ENCODE measurements at places on chromosomes 11 and 22.

- DNase-seq = peak; percentile 79
These were observed 27.6 kb downstream of the RIBC2 start for GRCh38 chr22:45441138-45441537.

DNA sequence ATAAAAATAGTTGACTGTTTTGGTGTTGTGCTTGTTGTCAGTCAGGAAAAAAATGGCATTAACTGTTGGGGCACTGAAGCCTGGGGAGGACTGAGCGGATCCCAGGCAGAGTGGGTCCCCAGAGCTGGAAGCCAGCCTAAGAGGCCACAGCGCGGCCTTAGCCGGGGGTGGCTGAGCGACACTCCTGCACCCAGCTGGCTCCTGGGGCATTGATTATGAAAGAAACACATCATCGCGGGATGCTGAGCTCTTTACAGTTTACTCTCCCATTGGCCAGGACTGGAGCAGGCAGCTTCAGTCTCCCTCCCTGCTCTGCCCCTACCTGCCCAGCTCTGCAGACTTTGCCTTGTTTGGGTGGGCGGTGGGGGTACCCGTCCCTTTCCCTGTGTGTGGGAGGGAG lies 121.5 kb downstream of the ST3GAL4 start:
- DNase-seq = no peak

GRCh38 chr22:38657045-38657909 lies 839 bp downstream of the CBY1 start:
- DNase-seq = peak; percentile 22

DNA sequence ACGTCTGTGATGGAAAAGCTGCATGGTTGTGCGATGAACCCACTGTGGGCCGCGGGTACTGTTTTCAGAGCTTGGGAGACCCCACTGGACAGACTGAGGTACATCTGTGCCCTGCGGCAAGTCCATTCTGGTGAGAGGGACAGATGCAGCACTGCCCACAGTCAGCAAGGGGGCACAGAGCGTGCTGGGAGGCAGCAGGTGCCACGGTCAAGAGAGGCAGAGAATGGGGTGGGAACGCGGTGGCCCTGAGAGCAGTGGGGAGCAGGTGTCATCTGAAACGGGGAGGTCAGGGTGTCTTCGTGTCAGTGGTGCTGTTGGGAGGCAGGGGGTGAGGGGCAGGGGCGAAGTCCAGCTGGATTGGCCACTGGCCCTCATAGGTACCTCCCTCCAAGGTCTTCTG lies 32.0 kb downstream of the TBC1D22A start:
- no peak for DNase-seq

DNA sequence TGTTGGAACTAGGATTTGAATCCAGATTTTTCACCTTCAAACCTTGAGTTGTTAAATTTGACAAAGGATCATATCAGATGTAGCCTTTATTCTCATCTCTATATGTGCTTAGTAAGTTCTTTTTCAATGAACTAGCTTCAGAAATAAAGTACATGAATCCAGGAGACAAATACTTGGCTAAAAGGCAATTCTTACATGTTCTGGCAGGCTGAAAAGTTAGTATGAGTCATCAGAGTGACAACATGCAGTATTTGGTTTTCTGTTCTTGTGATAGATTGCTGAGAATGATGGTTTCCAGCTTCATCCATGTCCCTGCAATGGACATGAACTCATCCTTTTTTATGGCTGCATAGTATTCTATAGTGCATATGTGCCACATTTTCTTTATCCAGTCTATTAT lies 40.4 kb downstream of the BBOX1 start:
- DNase-seq = no peak

GRCh38 chr11:16572945-16573344 lies 165.5 kb upstream of the C11orf58 start:
- no peak for DNase-seq

DNA sequence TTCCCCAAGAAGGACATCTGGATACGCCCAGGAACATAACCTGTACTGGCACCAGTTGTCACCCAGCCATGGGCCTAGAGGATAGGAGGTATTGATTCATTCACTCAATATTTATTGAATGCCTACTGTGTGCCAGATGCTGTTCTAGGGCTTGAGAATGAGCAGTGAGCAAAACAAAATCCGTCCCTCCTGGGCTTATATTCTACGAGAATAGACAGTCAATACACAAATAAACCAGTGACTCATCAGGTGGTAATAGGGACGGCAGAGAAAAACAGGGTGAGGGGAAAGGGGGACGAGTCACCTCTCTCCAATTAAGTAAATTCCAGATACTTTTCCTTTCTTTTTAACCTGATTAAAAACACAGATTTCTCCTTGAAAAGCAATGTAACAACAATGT lies 103.5 kb downstream of the MICAL2 start:
- DNase-seq = no peak

DNA sequence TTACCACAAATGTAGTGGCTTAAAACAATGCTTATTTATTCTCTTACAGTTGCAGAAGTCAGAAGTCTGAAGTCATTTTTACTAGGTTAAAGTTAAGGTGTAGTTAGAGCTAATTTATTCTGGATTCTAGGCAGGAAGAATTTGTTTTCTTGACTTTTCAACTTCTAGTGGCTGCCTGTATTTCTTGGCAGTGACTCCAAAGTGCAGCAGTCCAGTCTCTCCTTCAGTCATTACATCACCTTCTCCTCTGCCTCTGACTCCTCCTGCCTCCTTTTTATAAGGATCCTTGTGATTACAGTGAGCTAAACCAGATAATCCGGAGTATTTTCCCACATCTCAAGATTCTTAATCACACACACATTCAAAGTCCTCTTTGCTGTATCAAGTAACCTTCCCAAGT lies 581.4 kb downstream of the KCNA4 start:
- DNase-seq = no peak

DNA sequence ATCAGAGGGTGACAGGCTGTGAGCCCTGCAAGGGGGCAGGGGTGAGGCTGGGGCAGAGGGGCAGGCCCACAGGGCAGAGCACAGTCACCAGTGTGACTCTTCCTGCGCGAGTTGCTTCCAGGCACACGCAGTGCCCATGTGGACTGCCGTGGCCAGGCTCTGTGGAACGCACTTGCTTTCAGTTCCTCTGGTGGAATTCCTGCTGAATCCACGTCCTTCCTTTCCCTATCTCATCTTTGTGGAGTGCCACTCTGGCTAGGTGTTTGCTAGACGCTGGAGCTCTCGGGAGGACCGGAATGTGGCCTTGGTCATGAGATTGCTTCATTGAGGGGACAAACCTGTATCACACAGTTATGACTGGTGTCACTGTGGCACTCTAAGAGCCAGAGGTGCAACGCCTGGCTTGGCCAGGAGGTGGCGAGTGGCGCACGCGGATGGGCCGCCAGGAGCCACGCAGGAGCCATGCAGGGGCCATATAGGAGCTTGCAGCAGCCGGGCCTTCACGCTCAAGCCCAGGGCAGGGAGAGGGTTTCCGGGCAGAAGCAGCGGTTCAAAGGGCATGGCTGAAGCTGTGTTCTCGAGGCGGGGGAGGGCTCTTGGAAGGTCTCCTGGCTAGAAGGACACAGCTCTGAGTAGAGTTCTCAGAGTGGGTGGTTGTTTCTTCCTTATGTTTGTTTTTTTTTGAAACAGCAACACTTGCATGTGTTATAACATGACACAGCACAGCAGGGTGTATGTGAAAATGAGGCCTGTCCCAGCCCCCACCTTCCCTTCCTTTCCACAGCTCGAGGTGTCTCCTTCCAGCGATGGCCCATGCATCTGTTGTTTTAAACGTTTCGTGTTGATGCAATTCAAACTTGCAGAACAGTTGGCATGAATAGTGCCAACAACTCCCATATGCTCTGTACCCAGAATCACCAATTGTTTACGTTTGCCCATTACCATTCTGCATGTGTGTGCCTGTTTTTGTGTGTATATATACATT lies 36.2 kb downstream of the TBC1D22A start:
- peak; percentile 89 for DNase-seq

DNA sequence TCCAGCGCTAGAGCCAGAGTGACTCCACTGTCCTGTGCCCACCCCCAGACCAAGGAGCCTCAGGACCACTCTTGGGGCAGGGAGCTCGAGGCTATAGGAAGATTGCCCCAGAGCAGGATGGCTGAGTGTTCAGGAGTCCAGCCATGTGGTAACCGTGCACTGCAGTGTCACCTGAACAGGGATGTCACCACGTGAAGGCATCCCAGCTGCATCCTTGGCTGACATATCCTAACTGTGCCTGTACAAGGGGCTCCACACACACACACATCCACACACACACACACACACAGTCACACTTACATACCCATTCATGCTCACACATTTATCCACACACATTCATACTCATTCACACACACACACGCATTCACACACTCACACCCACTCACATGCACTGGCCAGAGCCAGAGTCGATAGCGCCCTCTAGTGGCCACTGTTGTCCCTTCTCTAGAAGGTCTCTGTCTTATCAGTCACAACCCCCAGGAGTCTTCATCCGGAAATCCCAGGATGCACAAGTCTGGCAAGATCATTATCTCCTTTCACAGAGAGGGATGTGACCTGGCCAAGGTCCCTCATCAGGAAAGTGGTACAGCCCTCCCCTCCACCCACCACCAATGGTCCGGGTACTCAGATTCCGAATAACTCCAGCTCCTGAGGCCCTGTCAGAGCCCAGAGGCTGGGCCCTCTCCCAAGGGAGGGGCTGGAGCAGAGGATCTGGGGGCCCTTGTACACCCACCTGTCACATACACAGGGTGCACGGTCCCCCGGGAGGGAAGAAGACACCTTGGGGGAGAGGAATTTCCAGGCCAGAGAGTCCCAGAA lies 55.1 kb downstream of the IGLL5 start:
- DNase-seq = peak; percentile 36

GRCh38 chr22:49791682-49792081 lies 36.0 kb downstream of the BRD1 start:
- no peak for DNase-seq

GRCh38 chr11:28727254-28727653 lies 619.1 kb downstream of the METTL15 start:
- no peak for DNase-seq

DNA sequence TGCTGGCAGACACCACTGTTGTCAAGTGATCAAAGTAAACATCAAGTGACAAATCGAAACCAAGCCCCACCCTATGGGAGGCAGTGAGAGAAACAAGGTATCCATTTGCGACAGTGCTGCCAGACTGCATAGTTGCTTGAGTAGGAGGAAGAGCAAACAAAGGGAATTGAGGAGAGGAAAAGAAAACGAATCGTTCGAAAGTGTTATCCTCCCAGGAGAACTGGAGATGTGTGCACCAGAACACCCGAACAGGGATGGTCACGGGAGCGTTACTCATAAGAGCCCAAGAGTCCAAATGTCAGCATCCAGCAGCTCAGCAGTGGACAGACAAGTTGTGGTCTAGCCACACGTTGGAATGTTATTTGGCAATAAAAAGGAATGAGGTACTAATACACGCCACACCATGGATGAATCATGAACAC lies 58.4 kb upstream of the NUP50 start:
- no peak for DNase-seq

DNA sequence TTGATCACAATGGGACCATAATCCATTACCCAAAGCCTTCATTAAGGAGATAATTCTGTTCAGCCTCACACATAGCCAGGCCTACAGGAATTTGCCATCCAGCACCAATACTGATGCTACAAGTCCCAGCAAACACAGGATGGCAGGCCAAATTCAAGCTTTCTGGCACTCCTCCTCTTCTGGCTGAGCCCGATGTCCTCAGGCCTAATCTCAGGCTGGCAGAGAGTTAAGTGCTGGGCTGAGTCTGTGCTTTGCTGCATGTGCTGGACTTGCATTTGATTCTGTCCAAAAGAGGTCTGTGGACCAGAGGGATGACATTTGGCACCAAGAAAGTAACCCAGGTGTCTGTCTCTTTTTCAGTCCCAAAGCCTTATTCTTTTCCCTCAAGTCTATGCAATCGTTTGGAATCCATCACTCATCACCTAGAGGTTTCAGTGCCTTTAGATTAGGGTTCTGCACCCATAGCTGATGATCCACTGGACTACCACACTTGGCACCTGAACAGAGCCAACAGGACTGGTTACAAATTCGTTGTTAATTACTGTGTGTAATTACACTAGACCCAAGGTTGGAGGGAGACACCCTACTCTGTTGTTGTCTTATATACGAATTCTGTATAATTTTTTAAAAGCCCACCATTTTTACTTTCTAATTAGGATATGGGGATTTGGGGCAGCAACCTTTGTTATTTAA lies 19.4 kb upstream of the LIN7C start:
- no peak for DNase-seq

GRCh38 chr11:47147250-47147649 lies 29.4 kb downstream of the ARFGAP2 start:
- no peak for DNase-seq

DNA sequence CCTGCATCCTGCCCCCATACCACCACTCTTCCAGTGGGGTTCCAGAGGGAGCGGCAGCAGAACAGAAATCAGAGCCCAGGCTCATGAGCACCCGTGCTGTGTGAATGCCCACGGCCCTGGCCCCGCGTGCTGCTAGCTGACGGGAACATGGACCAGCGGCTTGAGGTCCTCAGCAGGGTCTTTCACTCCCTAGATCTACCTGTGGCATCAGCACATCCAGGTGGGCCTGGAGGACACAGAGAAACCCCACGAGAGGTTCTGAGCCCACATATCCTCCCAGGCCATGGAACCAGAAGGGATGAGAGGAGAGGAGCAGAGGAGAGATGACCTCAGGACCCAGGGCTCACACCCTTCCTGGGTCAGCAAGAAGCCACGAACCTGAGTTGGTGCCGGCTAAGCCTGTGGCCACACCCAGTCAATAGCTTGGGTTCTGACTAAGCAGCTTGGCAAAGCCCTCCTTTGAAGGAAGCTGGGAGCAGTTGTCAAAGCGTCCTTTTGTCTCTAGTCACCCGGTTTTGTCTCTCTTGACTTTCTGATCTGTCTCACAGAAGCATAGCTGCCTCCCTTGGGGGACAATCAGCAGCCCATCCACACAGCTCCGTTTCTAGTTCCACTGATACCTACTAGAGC lies 89.3 kb upstream of the LMO1 start:
- DNase-seq = no peak

DNA sequence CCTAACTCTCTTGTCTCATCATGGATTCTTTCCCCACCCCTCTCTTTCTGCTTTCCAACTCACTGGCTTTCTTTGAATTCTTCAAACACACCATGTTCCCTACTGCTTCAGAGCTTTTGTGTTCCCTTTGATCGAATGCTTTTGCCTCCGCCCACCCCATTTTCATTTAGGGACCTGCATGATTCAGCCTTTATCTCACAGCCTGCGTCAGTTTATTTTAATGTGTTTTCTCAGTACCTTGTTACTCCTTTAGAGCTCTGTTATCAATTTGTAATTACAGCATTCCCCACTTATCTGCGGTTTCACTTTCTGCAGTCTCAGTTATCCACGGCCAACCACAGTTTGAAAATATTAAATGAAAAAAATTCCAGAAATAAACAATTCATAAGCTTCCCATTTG lies 451.3 kb downstream of the METTL15 start:
- DNase-seq = no peak

DNA sequence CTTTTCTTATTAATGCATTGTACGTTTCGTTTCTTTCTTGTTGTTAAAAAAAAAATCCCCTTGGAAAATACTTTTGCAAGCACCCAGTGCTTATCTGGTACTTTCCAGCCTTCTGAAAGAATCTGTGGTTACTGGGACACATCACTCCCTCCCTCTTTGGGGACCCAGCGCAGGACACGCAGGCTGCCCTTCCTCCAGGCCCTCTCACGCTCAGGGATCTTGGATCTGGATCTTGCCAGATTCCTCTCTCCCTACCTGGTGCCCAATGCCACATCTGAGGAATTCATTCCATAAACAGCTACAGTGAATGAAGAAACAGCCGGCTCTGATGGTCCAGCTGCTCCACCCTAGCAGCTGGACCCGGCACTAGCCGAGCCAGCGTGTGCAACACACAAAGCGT lies 55.7 kb downstream of the PHF21B start:
- DNase-seq = no peak

All from brain (organoid and tissue), 16 donors.